ENCODE measurements at places on chromosomes 5 and 9. TPM values are rescaled to one million over a fixed set of nuclear protein-coding genes. Genes with fewer than 3 reads are reported as not detected.

GRCh38 chr9:31153250-31153840 lies 1231.1 kb upstream of the ACO1 start:
- DNase-seq, result no peak

GRCh38 chr5:110096419-110096818 lies 406.7 kb downstream of the MAN2A1 start:
- DNase-seq, result no peak

DNA sequence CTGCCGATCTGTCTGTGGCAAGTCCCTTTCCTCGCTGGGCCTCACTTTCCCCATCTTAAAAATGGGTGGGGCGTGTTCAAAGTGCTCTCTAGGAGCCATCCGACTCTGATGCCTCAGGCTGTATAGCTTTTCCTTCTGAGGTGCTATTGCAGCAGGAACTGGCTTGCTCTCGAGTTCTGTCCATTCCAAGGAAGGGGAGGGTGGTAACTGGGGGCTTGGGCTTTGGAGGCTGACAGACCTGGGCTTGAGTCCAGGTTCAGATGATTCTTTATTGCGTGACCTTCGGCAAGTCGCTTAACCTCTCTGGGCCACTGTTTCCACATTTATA lies 139.5 kb downstream of the RGS3 start:
- DNase-seq, result no peak

- no peak for DNase-seq
These were observed 25.5 kb downstream of the PITX1 start for GRCh38 chr5:135008556-135008955.

DNA sequence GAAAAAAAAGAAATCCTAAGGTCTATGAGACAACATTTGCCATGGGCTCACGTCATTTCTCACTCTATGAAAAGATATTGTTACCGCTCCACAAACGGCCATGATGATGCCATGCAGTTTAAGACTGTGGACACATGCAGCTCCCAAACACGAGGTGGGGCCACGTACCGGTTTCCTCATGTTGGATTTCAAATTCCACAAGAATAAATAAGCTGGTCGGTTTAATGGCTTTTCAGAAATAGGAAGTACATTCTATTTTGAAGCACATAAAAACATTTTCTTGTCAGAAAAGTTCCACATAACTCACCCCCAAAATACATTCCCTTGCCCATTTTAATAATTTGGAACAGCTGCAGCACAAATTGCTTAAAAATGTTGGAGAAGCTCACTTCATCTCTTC lies 130.6 kb downstream of the MYO10 start:
- no peak for DNase-seq

GRCh38 chr9:105027084-105027483 lies 99.1 kb upstream of the ABCA1 start:
- no peak for DNase-seq

- DNase-seq, result no peak
These were observed 224.4 kb upstream of the PANK3 start for GRCh38 chr5:168803541-168803940.

FAM200C gene
- 2.9 TPM for total RNA-seq

TERT gene
- not detected for total RNA-seq
